ENCODE measurements at places on chromosomes 13 and 19. TPM values are rescaled to one million over a fixed set of nuclear protein-coding genes. Genes with fewer than 3 reads are reported as not detected.

- DNase-seq = no peak
Measured at GRCh38 chr13:42996584-42996983, 4.5 kb upstream of the EPSTI1 start.

The C5AR1 gene
- 2.2 TPM for total RNA-seq

GRCh38 chr13:99383511-99383921 lies 76.3 kb upstream of the GPR183 start:
- no peak for DNase-seq

GRCh38 chr19:38317104-38317612 lies 1.4 kb upstream of the YIF1B start:
- DNase-seq = no peak

The GPC6 gene
- total RNA-seq = 5.2 TPM

- no peak for DNase-seq
Measured at GRCh38 chr13:99600318-99600717, 99.0 kb downstream of the TM9SF2 start.

- no peak for DNase-seq
Measured at GRCh38 chr19:49552749-49553148, 24.9 kb downstream of the RCN3 start.

The GJA3 gene
- total RNA-seq = not detected

- no peak for DNase-seq
Measured at GRCh38 chr13:32889986-32890565, 126.1 kb upstream of the KL start.

GRCh38 chr19:48683349-48683748 lies 10.5 kb upstream of the NTN5 start:
- DNase-seq = no peak

GRCh38 chr19:1017115-1017905 lies 3.6 kb downstream of the TMEM259 start:
- DNase-seq = no peak

DNA sequence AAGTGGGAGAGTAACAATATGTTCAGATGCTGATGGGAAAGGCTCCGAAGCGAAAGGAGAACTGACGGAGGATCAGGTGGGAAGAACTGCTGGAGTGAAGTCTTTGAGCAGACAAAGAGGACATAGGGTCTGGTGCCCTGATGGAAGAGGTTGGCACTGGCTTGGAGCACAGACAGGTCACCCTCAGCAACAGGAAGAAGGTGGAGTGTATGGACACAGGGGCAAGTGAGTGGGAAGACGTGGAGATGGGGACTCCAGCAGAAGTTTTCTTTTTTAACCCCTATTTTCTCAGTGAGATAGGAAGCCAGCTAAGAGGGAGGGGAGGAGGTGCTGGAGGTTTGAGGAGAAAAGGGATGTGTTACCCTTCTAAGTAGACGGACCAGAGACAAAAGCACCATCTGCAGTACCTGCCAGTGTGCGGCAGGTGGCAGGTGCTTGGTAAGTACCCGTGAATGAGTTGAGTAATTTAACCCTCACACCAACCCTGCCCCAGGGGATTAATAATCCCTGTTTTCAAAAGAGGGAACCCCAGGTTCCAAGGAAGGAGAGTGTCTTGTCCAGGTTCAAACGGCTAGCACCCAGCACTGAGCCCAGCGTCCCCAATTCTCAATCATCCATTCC lies 11.2 kb downstream of the HAS1 start:
- DNase-seq = no peak

- no peak for DNase-seq
Measured at GRCh38 chr13:66359910-66360552, 870.1 kb downstream of the PCDH9 start.

DNA sequence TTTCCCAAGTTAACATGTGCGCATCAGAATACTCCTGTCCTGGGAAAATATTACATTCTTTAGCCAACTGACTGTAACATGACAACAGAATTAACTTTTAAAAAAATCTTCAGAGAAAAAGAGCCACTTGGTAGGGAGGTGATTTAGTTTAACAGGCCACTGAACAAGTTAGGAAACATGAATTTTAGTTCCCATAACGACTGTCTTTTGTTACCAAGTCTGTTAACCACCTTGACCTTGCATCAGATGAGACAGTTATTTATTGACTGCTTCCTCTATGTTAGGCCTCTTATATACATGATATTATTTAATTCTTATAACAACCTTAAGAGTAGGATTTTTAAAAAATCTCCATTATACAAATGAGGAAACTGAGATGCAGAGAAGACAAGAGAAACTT lies 268.6 kb downstream of the NDFIP2 start:
- DNase-seq = no peak

- no peak for DNase-seq
Measured at GRCh38 chr13:46179969-46180763, 1.8 kb downstream of the LCP1 start.
